ENCODE measurements at places on chromosomes 3 and 15. TPM values are rescaled to one million over a fixed set of nuclear protein-coding genes. Genes with fewer than 3 reads are reported as not detected.

Gene CNTN3
- total RNA-seq = 3.3 TPM

Gene ALDH1A3
- total RNA-seq = 73.0 TPM

Gene STXBP5L
- total RNA-seq = not detected

Gene ARNT2
- total RNA-seq = 1.2 TPM

Gene P2RY1
- under 0.01 TPM for total RNA-seq

Gene GABPB1
- total RNA-seq = 32.4 TPM

Gene CLDN18
- total RNA-seq = not detected

Gene OGG1
- 27.1 TPM for total RNA-seq

Gene PAQR9
- total RNA-seq = not detected

Gene SCAANT1
- not detected for total RNA-seq

Gene CADM2
- 9.3 TPM for total RNA-seq

Gene FBXW12
- total RNA-seq = not detected

Gene TMCO5A
- total RNA-seq = not detected

Gene LRRC58
- 22.4 TPM for total RNA-seq

Gene RETNLB
- total RNA-seq = not detected
